T-helper 1 cell (primary cell): ENCODE measurements at places on chromosomes 12 and 14.

DNA sequence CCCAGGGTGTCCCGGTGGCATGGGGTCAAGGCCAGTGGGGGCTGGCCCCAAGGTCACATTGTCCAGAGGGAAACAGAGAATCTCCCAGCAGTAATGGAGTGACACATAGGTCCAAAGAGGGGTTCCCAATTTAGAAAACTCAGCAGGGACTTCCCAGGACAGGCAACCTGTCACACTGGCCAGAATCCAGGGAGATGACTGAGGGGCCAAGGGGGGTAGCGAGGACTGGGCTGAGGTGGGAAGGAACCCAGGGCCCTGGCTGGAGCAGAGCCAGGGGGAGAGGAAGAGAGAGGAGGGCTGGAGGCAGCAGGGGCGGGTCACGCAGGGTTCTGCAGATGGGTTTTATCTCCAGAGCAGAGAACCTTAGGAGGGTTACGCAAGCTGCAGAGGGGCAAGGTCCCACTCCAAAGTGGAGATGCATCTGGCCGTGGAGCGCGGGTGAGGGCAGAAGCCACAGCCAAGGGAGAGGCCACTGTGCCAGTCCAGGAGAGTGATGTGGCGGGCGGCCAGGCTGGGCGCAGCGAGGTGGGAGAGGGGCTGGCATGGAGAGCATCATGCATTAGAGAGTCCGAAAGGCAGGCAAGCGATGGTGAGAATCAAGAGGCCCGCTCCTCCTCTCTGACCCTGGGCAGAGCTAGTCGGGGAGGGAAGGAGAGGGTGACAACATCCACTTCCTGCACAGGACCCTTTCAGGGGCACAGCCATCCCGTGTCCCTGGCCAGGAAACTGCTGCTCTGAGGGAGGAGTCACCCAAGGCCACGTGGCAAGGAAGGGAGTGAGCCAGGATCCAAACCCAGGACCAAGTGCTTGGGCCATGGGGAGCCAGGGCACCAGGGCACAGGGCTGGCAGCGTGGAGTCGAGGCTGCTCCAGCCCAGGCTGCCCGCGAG, 29.0 kb downstream of the NCOR2 start:
- DNase-seq = no peak

DNA sequence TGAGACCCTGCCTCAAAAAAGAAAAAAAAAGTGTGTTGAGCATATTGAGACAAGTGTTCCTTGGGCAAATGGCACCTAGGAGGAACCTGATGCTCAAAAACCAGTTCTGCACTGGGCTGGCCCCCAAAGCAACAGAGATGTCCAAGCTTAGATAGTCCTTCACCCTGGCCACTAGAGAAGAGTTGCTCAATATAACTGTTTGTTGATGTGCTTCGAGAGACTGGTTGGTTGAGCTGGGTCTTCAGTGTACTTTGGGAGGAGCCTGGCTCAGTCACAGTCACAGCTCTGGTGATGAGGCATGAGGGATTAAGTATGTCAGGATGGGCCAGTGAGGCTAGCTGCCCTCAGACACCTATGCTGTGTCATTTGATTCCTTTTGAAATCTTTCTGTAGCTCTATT, 38.0 kb downstream of the SLC2A14 start:
- no peak for DNase-seq

DNA sequence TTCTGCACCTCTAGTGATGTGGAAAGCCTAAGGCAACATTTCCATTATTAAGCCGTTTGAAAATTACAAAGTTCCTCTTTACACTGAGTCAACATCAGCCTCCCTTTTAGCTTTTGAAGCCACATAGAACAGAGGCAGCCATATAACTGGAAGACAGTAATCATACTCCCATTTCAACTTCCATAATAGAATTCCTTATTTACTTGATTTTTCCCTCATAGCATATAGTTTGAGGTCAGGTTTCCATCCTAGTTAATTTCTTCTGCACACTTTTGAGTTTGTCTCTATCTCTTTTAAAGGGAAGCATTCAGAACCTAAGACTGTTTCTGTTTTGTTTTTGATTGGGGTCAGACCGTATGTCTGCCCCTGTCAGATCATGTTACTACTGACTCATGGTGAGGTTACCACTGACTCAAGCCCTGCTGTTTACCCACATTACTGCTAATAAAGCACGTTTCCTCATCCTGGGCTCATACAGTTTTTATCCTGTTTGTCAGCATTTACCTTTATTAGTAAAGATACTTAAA, 161.0 kb downstream of the SLC38A4 start:
- DNase-seq = no peak

DNA sequence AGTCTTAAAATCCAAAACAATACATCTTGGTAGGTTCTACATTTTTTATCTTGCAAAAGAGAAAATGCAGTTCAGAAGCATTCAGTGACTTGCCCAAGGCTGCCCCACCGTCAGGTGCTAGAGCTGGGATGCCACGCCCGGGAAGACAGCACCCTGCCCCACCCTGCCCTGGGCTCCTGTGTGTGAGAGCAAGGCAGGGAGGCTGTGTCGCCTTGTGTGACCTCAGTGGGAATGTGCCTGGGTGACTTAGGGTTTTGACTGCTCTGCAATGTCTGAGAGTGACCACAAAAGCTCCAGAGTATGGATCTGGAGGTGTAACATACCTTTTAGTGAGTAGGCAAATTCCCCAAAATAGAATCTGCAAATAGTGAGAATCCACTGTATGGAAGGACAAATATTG, 60.0 kb downstream of the AACS start:
- DNase-seq = no peak

- DNase-seq = no peak
Observed at GRCh38 chr14:52329678-52330369, 15.7 kb downstream of the PTGER2 start.

DNA sequence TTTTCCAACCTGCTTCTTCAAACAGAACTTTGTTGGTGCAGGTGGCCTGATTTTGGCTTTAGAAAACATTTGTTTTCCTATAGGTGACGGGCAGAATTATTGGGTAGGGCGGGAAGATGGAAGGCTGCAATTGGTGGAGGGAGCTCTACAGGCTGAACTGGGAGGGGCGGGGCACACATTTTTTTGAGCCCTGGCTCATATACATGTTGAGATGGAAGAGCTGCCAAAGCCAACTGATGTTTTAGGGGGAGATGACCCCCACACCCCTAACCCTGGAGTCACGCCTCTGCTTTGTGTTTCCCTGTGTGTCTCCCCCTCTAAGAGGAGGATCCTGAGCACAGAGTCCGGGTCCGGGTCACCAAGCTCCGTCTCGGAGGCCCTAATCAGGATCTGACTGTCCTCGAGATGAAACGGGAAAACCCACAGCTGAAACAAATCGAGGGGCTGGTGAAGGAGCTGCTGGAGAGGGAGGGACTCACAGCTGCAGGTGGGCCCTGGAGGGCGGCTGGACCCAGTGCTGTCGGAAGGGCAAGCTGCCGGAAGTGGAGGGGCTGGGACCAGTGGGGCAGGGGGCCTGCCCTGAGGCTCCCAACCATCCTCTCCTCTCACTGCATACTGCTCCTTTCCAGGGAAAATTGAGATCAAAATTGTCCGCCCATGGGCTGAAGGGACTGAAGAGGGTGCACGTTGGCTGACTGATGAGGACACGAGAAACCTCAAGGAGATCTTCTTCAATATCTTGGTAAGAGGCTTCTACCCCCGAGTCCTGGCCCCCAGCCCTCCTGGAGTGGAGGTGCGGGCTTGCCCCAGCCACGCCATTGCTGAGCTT, 18.6 kb downstream of the AGAP2 start:
- DNase-seq = no peak

- DNase-seq = no peak
Observed at GRCh38 chr12:52054833-52055730, 3.8 kb downstream of the NR4A1 start.

DNA sequence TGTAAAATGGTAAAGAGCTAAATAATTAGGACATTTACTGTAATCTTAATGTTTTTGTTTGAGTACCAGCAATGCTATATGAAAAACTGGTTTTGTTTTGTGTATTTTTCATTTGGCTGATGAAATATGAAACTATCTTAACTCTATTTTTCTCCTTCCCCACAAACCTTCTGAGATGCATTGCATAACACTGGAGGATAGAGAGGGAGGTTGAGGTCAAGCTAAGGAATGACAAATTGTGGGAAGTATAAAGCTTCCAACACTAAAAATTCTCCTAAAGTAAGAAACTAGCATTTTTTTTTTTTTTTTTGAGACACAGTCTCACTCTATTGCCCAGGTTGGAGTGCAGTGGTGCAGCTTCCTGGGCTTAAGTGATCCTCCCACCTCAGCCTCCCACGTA, 31.5 kb upstream of the SRP54 start:
- no peak for DNase-seq

- no peak for DNase-seq
Observed at GRCh38 chr12:88433997-88434703, 146.1 kb downstream of the KITLG start.

DNA sequence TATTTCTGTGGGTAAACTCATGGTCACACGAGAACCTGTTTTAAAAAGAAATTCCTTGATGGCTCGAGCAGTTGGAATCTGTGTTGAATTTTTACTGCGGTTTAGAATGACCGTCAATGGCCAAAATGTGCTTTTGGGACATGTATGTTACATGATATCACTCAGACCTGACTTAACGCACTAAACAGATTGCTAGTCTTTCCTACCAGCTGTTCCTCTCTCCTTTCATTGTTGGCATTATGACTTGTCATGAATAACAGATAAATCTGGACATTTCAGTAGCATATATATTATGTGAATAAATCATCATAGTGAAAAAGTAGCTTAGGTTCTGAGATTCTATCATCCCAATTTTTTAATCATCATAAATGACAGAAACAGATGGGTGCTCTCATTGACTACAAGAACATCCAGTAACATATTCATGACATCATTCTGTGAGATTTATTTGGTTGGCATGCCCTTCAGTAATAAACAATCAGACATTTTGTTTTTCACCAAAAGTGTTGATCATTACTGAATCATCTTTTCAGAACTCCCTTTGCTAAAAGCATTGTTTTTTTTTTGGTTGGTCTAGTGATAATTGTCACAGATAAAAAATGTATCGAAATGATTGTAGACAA, 57.9 kb upstream of the NAV3 start:
- no peak for DNase-seq

GRCh38 chr12:114935658-114936057, 251.7 kb upstream of the TBX3 start:
- DNase-seq = no peak

- peak; percentile 52 for DNase-seq
Observed at GRCh38 chr14:73785834-73786635, 65.6 kb upstream of the PTGR2 start.

GRCh38 chr12:7642876-7643309, 22.8 kb downstream of the APOBEC1 start:
- no peak for DNase-seq

DNA sequence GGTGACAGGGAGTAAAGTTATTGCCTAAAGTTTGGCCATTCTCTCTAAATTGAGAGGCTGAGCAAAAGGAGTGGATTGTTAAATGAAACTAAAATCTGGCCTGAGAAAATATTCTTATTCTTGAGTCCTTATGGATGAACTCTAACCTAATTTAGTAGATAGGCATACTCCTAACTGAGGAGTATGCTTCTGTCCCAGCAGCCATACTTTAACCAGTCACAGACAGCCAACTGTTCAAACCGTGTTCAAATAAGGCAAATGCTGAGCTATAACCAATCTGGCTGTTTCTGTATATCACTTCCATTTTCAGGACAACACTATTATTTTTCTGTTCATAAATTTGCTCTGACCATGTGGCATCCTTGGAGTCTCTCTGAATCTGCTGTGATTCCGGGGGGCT, 75.9 kb upstream of the RERGL start:
- DNase-seq = no peak

DNA sequence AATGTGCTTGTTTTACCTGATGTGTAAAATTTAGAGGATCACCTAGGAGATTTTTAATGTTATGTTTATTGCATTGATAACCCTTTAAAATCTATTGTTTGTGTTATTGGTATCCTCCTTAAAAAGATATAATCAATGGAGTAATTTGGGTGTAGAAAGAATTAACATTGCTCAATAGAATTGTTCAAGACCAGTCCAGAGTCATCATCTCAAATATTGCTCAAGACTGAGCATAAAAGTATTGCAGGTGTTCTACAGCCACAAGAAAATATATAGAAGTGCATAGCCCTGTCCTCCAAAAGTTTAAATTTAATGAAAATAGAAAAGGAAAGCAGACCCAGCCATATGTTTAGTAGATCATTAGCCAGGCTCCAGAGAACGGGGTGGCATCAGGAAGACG, 102.5 kb upstream of the ARID2 start:
- DNase-seq = no peak

DNA sequence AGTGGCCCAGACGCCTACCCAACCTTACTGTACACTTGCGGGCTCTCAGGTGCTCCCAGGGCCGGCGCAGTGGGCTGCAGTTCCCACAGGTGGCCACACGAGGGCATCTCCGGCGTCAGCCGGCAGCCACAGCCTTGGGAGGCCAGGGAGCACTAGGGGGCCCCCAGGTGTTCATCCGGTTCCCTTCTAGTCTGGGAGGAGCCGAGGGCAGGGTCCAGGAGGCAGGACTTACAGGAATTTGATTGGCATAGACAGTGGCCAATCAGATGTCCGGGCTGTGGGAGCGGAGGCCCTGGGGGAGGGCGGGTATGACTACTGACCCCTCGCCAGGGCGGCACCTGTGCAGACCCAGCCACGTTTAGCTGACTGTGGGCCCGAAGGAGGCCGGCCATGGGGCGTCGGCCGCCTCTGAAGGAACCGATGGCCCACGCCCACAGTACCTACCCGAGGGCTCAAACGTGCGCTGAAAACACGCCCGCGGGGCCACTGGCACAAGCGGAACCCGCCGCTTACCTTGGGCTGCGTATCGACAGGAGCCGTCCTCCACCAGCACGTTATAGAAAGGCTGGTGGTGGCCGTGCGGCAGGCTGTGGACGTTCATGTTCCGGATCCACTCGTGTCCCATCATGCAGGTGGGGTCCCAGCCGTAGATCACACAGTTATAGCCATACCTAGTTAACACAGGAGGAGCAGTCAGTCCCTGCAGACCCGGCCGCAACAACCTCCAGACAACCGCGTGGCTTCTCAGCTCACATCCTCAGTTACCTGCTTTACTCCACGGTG, 34.8 kb downstream of the FBXO21 start:
- DNase-seq = peak; percentile 56

DNA sequence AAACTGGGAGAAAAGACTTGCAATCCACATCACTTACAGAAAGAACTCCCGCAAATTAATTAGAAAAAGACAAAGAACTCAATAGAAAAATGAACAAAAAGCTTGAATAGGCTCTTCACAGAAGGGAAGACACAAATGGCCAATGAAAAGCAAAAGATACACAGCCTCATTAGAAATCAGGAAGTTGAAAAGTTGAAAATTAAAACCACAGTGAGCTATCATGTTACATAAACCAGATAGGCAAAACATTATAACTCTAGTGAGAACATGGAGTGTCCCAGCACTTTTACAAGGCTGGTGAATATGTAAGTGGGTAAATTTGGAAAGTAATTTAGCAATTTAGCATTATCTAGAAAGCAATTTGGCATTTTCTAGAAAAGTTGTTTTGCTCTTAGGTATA, 158.4 kb upstream of the RASSF8 start:
- DNase-seq = no peak

- no peak for DNase-seq
Observed at GRCh38 chr12:57569858-57570257, 20.0 kb downstream of the KIF5A start.

DNA sequence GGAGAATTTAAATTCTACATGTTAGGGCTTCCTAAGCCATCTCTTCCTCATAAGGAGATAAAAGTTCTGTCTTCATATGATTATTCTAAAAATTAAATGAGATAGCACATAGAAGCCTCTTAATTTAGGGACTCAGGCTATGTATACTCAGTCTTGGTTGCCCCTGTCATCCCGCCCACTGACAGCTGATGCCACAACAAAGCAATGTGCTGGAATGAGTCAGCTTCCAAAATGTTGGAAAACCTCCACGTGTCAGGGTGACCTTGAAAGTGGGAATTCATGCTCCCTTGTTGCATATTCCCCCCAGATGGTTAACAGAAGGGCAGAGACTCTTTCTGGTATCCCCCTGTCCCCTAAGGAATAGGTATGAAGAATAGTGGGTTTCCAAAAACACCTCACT, 238.0 kb upstream of the DDHD1 start:
- DNase-seq = no peak
